Activated CD8-positive, alpha-beta memory T cell treated with anti-CD3 and anti-CD28 coated beads for 1 hour (primary cell): ENCODE measurements at places on chromosomes 1 and 21.

- no peak for DNase-seq
These were observed 27.8 kb upstream of the LYPD8 start for GRCh38 chr1:248783367-248783766.

GRCh38 chr1:164498792-164499191, 60.2 kb upstream of the PBX1 start:
- DNase-seq: no peak

DNA sequence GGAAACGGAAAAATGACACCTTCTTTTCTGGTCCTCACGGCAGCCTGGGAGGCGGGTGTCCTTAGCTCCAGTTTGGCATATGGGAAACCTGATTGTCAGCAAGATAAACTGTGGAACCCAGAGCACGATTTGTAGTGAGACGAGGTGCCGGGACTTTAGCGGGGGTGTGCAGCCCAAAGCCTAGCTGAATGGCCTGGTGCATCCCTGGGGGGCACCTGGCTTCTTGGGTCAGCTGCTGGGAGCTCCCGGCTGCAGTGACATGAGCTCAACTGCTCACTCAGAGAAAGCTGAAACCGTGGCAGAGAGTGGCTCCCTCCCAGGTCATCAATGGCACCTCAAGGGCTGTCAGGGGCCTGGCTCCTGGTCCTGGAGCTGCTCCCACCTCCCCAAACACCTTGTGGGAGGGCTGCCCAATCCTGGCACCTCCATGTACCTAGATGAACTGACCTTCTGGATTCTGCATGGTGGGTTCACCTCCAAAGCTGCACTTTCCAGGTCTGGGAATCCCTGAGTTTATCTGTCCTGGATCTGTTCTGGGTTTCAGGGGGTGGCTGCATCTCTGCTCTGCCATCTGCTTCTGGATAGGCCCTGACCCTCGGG, 260.5 kb downstream of the MATN1 start:
- DNase-seq: no peak

GRCh38 chr1:47238935-47239592, 7.0 kb upstream of the TAL1 start:
- no peak for DNase-seq

- DNase-seq: no peak
These were observed 2.1 kb downstream of the PLEKHG5 start for GRCh38 chr1:6489383-6489765.

- DNase-seq: no peak
These were observed 142.8 kb downstream of the HUNK start for GRCh38 chr21:32015461-32016139.

- no peak for DNase-seq
These were observed 80.3 kb downstream of the SLC35A3 start for GRCh38 chr1:100050139-100050538.

DNA sequence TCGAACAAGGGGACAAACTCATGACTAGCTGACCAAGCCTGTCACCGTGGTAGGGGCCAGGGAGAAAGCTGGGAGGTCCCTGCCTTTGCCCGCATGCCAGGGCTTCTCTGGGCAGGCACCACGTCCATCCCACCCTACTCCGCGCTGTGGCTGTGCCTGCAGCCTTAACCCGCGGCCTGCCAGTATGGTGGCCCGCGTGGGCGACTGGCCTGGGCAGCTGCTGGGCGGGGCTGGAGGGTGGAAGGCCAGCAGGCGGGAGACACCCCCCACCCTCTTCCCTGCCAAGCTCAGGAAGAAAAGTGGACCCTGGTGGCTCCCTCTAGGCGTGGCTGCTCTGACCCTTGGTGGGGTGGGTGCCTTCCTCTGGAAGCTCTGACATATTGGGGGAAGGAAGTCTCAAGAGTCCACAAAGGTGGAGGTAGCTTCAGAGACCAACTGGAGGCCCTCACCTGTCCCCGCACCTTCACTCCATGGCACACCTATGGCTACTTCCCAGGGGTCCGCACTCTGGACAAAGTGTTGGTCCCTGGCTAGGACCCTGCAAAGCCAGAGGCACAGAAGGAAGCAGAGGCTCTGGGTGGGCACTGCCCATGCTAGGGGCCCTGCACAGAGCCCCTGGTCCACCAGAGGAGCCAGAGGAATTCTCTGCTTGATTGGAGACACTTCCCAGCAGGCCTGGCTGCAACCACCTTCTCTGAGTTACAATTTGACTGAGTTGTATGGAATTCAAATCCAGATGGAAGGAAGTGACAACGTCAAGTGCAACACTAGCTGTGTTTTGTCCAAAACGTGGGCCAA, 3.3 kb upstream of the SKI start:
- DNase-seq: no peak

DNA sequence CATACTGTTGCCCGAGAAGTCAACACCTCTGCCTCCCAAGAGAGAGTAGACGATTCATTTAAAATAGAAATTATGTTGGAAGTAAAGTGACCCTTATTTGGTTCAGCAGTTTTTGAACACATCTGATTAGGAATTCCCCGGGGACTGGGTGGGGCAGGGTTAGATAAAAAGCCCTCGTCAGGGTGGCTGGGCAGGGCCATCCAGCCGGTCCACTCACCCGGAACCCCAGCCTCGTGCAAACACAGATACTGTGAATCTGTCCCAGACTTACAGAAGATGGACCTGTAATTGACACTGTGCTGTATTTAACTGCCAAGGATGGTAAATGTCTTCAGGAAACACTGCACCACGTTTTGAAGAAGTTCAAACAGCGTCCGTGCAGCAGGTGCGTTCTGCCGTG, 63.7 kb downstream of the PRDM16 start:
- no peak for DNase-seq

GRCh38 chr1:46489169-46489637, 433 bp upstream of the DMBX1 start:
- no peak for DNase-seq

DNA sequence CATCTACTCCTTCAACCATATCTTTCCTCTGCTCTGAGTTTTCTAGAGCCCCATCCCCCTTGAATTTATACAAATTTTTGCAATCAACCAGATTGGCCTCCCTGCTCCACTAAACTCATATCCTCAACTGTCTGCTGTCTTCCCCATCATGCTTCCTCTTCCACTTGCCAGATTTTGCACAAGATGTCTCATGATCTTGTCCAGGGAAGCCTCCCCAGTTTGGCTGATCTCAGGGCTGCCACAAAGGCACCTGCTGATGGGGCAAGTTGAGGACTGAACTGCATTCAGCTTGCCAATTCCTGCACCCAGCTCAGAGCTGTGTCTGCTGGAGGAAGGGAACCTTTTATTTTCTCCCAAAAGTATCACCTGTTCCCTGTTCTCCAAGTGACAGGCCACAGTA, 3.9 kb upstream of the KCNJ9 start:
- DNase-seq: no peak

DNA sequence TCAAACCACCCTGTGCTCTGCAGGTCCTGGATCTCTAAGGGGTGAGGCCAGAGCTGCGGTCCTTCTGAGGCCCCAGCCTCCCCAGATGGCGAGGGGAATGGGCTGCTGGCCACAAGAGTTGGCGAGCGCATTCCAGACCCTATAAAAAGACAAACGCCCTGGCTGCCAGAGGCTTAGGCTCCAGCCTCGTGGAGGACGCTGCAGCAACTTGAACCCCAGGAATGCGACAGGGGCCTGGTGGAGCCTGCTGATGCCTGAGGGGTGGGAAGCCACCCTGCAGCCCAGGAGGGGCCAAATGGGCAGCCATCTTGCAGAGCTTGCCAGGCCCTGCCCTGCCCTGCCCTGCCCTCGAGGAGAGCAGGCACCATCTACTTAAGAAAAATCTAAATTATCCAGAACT, 8.6 kb downstream of the CACNA1S start:
- DNase-seq: no peak

GRCh38 chr1:169044971-169045370, 61.5 kb upstream of the ATP1B1 start:
- no peak for DNase-seq

DNA sequence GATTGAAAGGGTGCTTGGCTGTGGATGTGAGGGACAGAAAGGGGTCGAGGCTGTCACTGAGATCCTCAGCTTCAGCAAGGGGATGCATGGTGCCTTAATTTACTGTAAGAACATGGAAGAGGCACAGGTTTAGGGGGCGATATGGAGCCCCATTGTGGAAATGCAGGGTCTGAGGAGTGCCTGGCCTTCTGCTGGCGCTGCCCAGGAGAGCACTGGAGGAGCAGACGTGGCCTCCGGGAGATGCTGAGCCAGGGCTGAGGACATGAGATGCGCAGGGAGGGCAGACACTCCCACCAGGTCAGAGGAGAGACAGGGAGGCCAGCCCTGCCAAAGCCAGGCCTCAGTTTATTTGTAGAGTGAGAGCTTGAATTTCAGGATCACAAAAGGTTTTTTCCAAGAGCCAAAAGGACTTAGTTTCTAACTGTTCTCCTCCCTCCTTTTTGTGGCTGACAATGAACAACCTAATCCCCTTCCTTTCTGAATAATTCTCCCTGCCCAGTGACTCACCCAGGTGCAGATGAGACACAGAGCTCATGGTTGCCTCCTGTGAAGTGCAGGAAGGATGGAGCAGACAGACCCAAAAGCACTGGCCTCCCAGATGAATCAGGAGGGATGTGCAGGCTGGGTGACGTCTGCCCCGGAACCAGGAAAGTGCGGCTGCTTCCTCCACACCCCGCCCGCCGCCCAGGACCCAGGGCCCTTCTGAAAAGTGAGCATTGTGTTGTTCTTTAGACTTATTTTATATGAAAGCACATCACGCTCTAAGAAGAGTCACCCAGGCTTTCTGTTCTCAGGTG, 73.0 kb upstream of the TMPRSS2 start:
- no peak for DNase-seq

DNA sequence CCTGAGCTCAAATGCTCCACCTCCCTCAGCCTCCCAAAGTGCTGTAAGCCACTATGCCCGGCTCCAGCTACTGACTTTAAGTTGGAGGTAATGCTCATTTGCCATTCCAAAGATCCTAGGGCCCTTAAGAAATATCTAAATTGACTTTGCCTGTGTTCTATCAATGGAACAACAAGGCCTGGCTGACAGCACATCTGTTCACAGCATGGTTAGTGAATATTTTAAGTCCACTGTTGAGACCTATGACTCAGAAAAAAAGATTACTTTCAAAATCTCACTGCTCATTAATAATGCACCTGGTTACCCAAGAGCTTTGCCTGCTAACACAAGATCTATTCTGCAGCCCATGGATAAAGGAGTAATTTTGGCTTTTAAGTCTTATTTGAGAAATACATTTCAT, 3.5 kb upstream of the SSX2IP start:
- no peak for DNase-seq

- no peak for DNase-seq
These were observed 3.5 kb upstream of the UTS2 start for GRCh38 chr1:7856345-7856744.

GRCh38 chr1:105793536-105794146, 1262.8 kb upstream of the PRMT6 start:
- no peak for DNase-seq

GRCh38 chr1:68188060-68188538, 44.2 kb downstream of the WLS start:
- no peak for DNase-seq

DNA sequence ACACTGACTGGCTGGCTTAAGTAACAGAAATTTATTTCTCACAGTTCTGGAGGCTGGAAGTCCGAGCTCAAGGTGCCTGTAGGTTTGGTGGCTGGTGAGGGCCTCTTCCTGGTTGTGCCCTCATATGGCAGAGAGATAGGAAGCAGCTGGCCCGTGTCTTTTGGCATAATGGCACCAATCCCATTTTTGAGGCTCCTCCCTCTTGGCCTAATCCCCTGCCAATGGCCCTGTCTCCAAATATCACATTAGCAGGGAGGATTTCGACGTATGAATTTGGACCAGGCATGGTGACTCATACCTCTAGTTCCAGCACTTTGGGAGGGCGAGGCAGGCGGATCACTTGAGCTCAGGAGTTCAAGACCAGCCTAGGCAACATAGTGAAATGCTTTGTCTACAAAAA, 37.4 kb downstream of the AGPAT3 start:
- DNase-seq: no peak

DNA sequence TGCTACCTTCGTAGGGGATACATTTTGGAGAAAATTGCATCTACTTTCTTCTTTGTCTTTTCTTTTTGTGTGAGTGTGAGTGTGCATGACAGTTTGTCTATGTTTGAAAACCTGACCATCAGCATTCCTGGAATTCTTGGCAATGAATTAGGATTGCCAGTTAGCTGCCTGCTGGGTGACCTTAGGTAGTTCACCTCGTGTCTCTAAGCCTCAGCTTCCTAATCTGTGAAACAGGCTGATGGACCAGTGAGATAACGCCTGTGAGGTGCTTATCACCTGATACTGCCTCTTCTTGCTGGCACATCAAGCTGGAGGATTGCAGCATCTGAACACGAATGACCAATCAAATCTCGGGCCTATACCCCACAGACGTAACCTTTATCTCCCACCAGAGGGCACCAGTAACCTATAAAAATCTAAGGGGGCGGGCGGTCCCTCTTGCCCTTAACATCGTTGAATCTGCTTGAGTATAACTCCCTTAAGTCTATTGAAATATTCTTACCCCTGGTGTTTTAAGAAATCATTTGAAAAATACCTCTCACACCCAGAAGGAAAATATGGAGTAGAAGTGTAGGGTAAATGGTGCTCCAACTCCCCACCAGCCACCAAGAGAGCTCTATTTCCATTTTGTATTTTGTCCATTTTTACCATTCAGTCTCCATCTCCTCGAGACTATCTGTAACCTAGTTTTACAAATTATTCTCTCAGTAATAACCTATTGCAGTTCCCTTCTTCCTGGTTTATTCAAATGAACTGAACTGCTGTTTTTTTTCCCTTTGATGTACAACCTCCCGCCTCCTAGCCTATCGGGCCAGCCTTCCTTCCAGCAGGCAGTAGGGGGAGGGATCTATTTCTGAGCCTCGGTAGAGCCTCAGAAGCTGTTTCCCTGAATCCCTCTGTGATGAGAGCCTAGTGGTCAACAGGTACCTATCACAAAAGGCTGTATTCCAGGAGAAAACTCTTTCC, 49.7 kb downstream of the MDM4 start:
- peak; percentile 10 for DNase-seq

DNA sequence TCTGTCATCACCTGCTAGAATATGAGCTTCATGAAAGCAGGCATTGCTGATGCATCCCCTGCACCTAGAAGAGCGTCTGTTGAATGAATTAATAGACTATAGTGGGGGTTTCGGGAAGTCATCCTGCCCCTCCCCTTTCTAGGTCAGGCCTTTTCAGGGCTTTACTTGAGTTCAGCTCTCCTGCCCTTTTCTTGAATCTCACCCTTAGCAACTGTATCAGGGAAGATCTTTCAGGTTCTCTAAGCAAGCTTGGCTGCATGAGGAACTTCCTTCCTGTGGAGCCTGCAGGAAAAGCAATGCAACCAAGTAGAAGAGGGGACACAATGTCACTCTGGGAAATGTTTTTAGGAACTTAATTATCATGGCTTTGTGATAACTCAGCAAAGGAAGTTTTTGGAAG, 27.2 kb upstream of the KIAA0040 start:
- no peak for DNase-seq

- DNase-seq: no peak
These were observed 28.1 kb downstream of the RNF187 start for GRCh38 chr1:228515200-228515834.

- no peak for DNase-seq
These were observed 19.5 kb upstream of the COL6A2 start for GRCh38 chr21:46078322-46078977.
